Thoracic aorta endothelial cell (primary cell): ENCODE measurements at places on chromosomes 6 and 20. TPM values are rescaled to one million over a fixed set of nuclear protein-coding genes. Genes with fewer than 3 reads are reported as not detected.

Gene C20orf202
- total RNA-seq: not detected in 2 replicates

Gene TXLNB
- under 0.01 and 0.22 TPM in 2 replicates for total RNA-seq

Gene CDH26
- 0.07 TPM in 1 of 2 replicates, not detected in the other for total RNA-seq

Gene RAD21L1
- 0.07 and 0.53 TPM in 2 replicates for total RNA-seq

Gene PCMT1
- total RNA-seq: 179 and 190 TPM in 2 replicates

Gene CYP39A1
- total RNA-seq: 0.13 and 0.22 TPM in 2 replicates

Gene CALHM4
- total RNA-seq: 0.13 and 0.22 TPM in 2 replicates

Gene MTFR2
- total RNA-seq: 8.0 and 9.0 TPM in 2 replicates

Gene PPP1R10
- total RNA-seq: 54.2 and 58.6 TPM in 2 replicates

Gene BPIFB4
- total RNA-seq: not detected in 2 replicates

Gene MAPK13
- 1.5 and 1.9 TPM in 2 replicates for total RNA-seq

Gene SOBP
- 3.7 and 6.0 TPM in 2 replicates for total RNA-seq

Gene SLC17A3
- total RNA-seq: not detected in 2 replicates

Gene SPATA25
- 0.79 and 1.2 TPM in 2 replicates for total RNA-seq

Gene SLC22A3
- 0.07 and 0.27 TPM in 2 replicates for total RNA-seq

Gene UBD
- 0.14 TPM in 1 of 2 replicates, not detected in the other for total RNA-seq

Gene MLIP
- 2.7 and 24.1 TPM in 2 replicates for total RNA-seq

Gene GFOD1
- total RNA-seq: 21.3 and 36.7 TPM in 2 replicates

Gene MCUR1
- 10.1 and 12.3 TPM in 2 replicates for total RNA-seq

Gene PRL
- not detected in 2 replicates for total RNA-seq

Gene TREM2
- not detected in 2 replicates for total RNA-seq

Gene SLC26A8
- total RNA-seq: under 0.01 TPM in 2 replicates
